ENCODE measurements at places on chromosomes 1 and 21. TPM values are rescaled to one million over a fixed set of nuclear protein-coding genes. Genes with fewer than 3 reads are reported as not detected.

DNA sequence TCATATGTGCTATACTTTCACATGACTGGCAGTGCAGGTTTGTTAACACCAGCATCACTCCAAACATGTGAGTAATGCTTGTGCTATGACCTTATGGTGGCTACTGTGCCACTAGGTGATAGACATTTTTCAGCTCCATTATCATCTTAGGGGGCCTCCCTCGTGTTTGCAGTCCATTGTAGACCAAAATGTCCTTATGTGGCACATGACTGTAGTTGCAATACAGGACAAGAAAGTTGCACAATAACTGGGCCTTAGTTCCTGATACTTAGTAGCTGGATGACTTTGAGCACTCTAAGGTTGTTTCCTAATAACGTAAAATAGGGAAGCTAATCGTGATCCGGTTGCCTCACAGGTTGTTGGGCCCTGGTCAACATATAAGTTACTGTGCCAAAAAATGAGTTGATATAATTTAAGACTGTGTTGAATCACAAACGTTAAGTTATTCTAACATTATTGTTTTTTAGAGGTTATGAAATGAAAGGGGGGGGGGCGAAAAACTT is 511 bp upstream of the SNX27 start:
- peaks cover 34% of the 10 kb centered on the region for H3K4me1 ChIP-seq
- peaks cover 24% of the 10 kb centered on the region for H3K36me3 ChIP-seq
- H3K27ac ChIP-seq, result peak overlapping the region; percentile 86
- peak overlapping the region; percentile 84 for H3K4me3 ChIP-seq

DNA sequence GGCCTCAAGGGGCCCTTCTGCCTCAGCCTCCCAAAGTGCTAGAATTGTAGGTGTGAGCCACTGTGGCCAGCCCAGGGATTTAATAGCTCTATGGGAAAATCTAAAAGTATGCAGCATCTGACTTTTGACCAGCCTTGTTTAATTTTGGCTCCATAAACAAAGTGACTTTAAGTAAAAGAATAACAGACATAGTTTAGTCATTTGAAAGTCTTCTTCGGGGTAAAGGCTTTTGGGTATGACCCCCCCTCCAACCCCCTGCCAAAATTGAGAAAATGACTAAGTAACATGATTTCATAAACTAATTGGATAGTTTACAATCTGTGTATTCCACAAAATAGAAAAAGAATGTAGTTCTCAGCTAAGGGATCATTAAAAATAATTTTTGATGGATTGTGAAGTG is 17.0 kb downstream of the GPBP1L1 start:
- H3K27ac ChIP-seq, result no peak overlapping the region
- no peaks in the 10 kb centered on the region for H3K27me3 ChIP-seq

DNA sequence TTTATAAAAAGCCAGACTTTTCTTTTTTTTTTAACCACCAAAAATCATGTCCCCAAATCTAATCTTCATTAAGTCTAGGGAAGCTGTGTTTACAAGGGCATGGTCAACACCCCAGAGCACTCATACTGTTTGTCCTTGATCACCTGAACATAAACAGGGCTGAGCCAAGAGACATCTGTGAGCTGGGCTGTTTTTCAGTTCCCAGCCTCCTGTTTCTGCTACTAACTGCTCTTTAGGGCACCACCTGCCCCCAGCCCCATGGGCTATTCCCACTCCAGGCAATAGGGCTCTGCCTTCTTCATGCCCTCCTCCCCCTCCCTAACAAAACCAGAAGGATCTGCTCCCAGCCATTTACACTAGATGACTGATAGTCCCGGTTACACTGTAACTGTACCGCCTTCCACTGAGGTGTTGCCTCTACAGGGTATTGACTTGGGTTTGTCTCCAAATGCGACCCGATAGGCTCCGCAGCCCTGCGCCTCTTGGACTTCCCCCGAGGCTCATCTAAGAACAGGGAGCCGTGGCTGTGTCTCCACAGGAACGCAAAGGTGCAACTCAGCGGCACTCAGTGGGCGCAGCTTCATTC is 11.7 kb upstream of the SLC26A9 start:
- H3K4me1 ChIP-seq, result no peaks in the 10 kb centered on the region
- H3K36me3 ChIP-seq, result no peaks in the 10 kb centered on the region
- peaks cover 20% of the 10 kb centered on the region for H3K27me3 ChIP-seq
- no peak for ATAC-seq
- no peak overlapping the region for H3K27ac ChIP-seq
- no peak overlapping the region for H3K4me3 ChIP-seq

MYOG gene
- not detected for total RNA-seq

KCNJ15 gene
- total RNA-seq, result 0.09 TPM
